ENCODE measurements at places on chromosomes 5 and 9. TPM values are rescaled to one million over a fixed set of nuclear protein-coding genes. Genes with fewer than 3 reads are reported as not detected.

- DNase-seq = no peak
These were observed 32.6 kb upstream of the RXRA start for GRCh38 chr9:134293611-134294152.

Gene GFI1B
- not detected for total RNA-seq

Gene AMACR
- total RNA-seq = 8.3 TPM

- DNase-seq = no peak
These were observed 58.0 kb downstream of the PLAC8L1 start for GRCh38 chr5:146047396-146047795.

DNA sequence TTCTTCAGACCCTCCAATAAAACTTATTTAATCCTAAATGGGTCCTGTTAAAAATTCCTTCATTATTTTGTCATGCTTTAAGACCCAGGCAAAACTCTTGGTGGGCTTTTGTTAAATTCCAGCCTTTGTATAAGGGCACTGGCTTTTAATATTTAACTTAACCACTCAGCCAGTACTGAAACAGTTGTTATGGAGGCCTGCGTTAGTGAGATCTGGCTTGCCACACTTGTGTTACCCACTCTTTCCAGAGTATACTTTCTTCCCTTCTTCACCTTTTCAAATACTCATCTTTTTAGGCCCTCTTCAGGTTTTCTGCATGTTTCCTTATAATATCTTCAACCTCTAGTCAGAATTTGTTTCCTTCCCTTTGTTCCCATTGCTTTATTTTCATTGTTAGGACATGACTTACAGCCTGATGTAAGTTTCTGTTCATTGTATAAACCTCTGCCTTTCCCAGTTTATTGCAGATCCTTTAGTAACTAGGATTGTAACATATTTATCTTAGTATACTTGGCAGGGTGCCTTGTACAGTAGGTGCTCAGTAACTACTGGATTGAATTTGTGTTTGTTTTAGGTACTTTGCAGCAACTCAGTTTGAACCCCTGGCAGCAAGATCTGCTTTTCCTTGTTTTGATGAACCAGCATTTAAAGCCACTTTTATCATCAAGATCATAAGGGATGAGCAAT is 48.8 kb downstream of the LNPEP start:
- DNase-seq = no peak

Gene SERF1A
- total RNA-seq = 2.9 TPM

DNA sequence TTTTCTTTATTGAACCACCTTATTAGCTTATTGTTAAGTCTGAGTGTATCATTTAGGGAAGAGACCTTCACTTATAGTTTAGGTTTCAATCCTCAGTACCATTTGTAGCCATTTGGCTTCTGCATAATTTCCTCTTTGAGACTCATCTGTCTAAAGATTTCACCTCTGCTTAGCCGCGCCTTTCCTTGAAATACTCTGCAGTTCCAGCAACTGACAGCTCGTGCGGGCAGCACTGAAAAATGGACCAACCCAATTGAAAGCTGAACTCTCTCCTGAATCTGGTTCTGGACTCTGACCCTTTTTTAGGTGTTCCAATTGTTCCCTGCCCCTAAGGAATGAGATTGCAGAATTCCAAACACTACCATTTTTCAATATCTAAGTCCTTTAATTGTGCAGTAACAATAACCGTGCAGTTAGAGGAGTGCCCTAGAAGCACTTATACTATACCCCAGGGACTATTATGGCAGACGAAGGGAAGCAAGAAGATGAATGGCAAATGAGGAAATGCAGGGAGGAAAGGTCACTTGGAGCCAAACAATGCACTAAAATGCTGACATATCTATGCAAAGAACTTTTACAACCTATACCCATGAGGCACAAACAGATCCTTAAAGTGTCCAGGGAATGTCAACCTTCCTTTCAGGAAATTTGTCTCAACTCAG is 50.1 kb upstream of the PDE4D start:
- DNase-seq = no peak

DNA sequence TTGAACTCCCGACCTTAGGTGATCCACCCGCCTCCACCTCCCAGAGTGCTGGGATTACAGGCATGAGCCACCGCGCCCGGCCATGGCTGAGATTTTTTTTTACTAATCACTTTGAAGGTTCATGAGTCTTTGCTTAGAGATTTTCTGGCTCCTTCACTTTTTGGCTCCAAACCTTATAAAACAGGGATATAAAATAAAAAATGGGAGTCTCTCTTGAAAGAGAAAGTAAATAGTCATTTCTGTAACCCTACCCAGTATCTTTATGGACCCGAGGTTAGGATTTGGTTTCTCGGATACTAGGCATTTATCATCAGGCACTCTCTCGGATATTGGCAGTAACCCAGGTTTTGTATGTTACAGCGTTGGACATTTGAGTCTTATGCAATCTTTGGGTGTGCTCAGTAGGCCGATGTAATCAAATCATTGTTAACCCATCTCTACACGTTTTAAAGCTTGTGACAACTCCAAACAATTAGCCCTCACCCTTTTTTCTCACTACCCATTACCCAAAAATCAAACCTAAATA is 25.3 kb downstream of the STXBP1 start:
- peak; percentile 62 for DNase-seq

Gene TIMD4
- total RNA-seq = not detected

DNA sequence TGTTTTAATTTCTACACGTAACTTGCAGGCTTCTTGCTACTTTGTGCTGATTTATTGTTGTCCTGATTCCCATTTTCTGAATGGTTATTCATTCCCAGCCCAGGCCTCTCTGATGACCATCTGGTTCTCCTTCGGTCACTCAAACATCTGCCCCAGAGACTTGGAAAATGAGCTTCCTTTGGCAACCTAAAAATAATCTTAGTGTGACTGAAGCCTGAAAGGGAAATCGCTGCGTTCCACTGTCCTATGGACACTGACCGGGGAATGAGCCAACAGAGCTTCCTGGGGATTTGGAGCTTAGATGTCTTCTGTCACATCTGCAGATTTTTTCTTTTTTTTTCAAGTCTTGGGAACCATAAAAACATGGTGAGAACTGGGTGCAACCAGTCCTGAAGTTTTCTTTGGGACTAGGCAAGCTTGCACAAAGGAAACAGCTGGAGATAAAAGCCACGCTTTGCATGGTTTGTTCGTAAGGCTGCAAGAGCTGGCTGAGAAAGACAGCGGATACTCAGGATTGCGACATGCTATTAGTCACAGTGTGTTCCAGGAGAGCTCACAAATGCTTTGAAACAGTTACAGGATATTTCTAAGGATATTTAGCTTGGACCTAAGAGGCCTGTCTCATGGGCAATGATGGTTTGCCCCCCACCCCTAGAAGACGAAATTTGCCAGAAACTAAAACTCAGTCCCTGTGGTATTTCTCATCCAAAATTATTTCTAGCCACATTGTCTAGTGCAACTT is 146.2 kb downstream of the GOLPH3 start:
- DNase-seq = peak; percentile 94

GRCh38 chr9:129415942-129416651 is 204.8 kb downstream of the C9orf50 start:
- DNase-seq = no peak

DNA sequence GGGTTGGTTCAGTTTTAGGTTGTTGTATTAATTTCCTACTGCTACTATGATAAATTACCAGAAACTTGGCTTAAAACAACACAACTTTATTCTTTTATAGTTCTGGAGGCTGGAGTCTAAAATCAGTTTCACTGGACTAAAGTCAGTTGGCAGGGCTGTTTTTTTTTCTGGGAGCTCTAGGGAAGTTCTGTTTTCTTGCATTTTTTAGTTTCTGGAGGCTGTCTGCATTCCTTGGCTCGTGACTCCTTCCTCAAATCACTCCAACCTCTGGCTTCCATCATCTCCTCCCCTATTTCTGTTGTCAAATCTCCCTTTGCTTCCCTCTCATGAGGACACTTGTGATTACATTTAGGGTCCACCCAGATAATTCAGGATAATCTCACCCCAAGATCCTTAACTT is 51.3 kb upstream of the SUB1 start:
- no peak for DNase-seq

DNA sequence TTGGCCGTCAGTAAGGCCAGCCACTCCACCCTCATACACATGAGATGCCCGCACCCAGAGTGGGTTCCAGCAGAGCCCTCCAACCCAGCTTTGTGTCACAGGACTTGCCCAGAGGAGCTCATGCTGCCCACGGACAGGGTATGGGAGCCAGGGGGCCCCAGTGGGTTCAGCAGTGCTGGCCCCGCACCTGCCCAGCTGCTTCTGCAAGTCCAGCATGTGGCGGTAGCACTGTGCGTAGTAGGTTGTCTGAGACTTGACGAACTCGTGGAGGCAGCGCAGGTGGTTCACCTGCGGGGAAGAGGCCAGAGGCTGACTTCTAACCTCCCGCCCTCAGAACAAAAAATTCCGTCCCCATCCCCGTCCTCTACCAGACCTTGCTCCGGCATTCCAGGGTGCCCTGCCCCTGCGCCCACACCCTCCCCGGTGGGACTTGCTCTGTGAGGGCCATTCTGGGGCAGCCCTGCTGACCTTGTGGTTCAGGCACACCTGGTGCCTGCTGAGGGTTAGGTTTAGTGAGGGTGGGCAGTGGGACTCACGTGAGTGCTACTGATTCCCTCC is 18.5 kb downstream of the SH3GLB2 start:
- DNase-seq = no peak

DNA sequence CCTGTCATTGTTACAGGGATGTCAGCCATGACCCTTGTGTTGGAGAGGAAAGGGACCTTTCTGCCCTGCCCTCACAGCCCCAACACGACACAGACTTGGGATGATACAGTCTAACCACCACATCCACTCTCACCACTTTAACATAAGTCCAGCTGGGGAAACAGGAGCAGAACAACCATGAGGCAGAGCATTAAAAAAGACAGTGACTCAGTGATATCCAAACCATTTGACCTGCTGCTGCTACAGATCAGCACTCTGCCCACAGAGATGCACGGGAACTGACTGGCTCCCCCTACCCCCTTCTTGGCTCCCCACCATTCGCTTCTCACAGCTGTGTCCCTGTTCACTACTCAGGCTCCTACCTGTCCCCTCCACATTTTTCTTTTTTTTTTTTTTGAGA is 458.6 kb downstream of the ZNF608 start:
- DNase-seq = no peak

Gene RNF183
- total RNA-seq = not detected

Gene LRRTM2
- 0.60 TPM for total RNA-seq

GRCh38 chr5:140110646-140110957 is 3.3 kb upstream of the PURA start:
- no peak for DNase-seq

DNA sequence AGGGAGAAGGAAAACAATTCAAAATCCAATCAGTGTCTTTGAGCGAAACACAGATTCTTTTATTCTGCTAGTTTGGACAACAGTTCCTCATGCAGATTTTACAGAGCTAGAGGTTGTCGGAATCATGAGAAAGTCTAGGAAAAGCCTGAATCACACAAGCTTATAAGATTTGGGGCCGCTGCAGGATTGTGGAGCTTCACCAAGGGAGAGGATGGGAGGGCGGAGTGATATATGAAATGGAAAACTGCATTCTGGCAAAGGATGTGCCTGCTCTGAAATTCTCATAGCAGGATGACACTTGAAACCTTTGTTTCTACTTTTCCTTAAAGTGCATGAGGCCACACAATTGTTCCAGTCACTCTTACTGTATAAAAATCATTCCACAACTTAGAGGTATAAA is 134.3 kb downstream of the OR2K2 start:
- no peak for DNase-seq

DNA sequence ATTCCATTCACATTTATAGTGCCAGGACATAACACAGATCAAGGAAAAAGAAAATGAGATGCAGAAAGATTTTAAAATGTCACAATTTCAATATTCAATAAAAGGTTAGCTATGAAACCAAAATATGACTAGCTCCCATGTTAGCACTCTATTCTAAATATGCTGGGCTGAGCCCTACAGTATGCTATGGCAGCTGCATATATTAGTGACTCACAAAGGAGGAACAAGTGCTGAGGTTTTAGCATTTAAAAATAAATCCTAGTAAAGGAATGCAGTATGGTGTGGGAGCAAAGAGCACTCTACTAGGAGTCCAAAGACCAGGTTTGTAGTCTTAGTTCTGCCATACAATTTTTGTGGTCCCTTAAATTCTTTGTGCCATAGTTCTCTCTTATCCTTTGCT is 118.4 kb downstream of the OXCT1 start:
- peak; percentile 4 for DNase-seq

DNA sequence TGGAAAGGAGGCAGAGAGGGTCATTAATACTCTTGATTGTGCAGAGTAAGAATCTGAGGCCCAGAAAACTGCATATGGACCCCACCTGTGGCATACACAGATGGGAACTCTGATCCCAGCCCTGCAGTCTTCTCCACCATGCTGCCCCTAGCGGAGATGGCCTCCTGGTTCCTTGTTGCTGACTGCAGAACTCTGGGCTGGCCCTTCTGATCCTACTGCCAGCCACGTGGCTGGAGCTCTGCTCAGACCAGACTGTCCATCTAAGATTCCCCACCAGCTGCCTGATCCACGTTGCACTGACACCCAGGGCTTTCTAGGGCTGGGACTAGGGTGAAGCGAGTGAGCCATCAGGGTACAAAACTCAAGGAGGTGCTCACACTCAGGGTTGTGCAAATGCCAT is 245.7 kb upstream of the NR4A3 start:
- DNase-seq = no peak

Gene COL15A1
- total RNA-seq = 0.57 TPM

DNA sequence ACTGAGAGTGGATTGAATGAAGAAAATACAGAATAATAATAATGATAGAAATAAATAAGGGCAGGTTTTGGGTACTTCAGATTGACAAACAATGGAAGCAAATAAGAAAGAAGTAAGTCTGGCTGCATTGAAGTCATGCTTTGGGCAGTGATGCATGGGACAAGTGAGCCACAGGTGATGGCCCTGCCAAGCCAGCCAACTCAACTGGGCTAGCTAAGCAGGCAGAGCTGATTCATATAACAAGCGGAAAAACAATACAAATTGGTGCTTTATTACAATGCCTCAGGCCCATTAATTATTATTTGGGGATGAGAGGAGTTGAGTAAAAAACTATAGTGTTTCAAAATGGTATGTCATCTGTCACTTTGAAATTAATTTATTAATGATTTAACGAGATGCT is 502.0 kb downstream of the CDH12 start:
- no peak for DNase-seq

Gene LPCAT1
- total RNA-seq = 52.5 TPM

Gene SNCB
- not detected for total RNA-seq

- DNase-seq = no peak
These were observed 213.0 kb downstream of the TAF11L14 start for GRCh38 chr5:17847286-17847685.

DNA sequence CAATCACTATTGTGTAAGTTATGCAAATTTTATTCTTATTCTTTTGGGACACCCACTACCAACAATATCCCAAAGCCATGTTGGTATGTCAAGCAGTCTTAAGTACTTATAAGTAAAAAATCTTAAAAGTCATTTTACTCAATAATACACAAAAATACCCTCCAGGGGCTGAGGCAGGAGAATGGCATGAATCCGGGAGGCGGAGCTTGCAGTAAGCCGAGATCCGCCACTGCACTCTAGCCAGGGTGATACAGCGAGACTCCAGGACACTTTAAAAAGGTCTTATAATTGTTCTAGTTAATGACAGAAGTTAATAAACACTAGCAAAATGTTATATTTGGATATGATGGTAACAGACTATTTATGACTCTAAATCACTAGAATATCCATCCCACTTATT is 16.8 kb downstream of the CLINT1 start:
- no peak for DNase-seq
